ENCODE measurements at places on chromosomes 3 and 15. TPM values are rescaled to one million over a fixed set of nuclear protein-coding genes. Genes with fewer than 3 reads are reported as not detected.

The IGF2BP2 gene
- 56.2 TPM for total RNA-seq

The CPNE9 gene
- not detected for total RNA-seq

The TF gene
- total RNA-seq = under 0.01 TPM

The ARHGEF3 gene
- total RNA-seq = 18.7 TPM

The CD80 gene
- total RNA-seq = 2.2 TPM

The ADPRH gene
- 20.1 TPM for total RNA-seq

The SLC22A13 gene
- total RNA-seq = 0.40 TPM

The GATM gene
- total RNA-seq = 36.4 TPM

The PDIA3 gene
- total RNA-seq = 204 TPM

The VGLL4 gene
- total RNA-seq = 71.9 TPM

The HTR3C gene
- total RNA-seq = not detected

DNA sequence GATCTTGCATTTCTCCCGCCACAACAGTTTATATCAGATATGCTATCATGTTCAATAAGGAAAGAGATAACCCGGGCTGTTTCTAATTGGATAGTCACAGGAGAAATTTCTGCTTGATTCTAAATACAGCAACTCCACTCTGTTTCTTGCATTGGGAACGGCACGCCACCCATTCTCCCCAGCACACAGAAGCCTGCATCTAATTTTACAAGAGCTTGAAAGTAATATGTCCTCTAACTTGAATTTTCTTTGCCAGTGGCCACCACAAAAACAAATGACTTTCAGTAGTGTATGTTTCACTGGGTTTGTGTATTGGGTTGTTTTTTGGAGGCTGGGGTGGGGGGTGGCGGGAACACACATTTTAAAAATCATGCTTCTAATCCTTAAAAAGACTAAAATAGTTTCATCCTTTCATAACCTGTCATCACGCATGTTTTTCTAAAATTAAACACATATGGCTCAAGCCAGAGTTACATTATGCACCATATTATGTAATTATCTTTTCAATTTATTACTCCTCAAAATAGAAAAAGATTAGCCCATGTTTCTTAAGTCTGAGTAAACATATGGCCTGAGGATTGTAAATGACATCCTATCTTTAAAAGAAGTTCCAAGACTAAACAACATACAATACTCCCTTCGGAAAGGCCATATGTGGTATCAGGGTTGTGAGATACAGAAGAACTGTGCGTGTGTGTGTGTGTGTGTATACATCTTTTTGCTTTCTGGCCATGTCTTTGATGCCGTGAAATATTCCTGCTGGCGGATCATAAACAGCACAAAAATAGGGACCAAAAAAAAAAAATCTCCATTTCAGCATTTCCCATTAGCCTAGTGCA lies 176.3 kb downstream of the FOXP1 start:
- no peak for DNase-seq

- DNase-seq = no peak
Observed at GRCh38 chr3:116051040-116051439, 394.2 kb downstream of the LSAMP start.

GRCh38 chr15:69940441-69941300 lies 157.0 kb downstream of the TLE3 start:
- no peak for DNase-seq

GRCh38 chr3:151085227-151085888 lies at the start of gene MED12L:
Gene MED12L (plus strand): TSS chr3:151085664. CDS start chr3:151086927, 1,263 bp downstream.
- peak; percentile 52 for DNase-seq

GRCh38 chr15:71753346-71753745 lies 57.0 kb upstream of the NR2E3 start:
- DNase-seq = peak; percentile 32

DNA sequence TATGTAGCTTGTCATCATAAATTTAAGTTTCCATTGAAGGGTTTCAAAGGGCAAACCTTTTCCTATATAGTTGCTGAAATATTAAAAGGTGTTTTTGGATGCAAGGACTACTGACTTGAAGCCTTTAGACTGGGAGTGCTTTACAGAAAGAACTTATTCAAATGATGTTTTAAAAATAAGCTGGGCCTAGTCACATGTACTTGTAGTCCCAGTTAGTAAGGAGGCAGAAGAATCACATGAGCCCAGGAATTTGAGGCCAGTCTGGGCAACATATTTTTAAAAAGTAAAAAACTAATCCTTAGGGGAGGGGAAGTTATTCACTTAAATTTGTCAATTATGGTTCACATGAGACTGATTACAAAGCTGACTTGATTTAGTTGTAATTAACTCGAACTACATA lies 65.0 kb downstream of the SMARCC1 start:
- peak; percentile 27 for DNase-seq

GRCh38 chr3:185537369-185537970 lies 14.9 kb downstream of the LIPH start:
- peak; percentile 14 for DNase-seq

GRCh38 chr15:56371495-56372147 lies 6.4 kb downstream of the TEX9 start:
- no peak for DNase-seq

GRCh38 chr3:139561255-139561817 lies 21.8 kb upstream of the RBP1 start:
- no peak for DNase-seq

GRCh38 chr3:118406562-118406961 lies 628.1 kb downstream of the IGSF11 start:
- no peak for DNase-seq

DNA sequence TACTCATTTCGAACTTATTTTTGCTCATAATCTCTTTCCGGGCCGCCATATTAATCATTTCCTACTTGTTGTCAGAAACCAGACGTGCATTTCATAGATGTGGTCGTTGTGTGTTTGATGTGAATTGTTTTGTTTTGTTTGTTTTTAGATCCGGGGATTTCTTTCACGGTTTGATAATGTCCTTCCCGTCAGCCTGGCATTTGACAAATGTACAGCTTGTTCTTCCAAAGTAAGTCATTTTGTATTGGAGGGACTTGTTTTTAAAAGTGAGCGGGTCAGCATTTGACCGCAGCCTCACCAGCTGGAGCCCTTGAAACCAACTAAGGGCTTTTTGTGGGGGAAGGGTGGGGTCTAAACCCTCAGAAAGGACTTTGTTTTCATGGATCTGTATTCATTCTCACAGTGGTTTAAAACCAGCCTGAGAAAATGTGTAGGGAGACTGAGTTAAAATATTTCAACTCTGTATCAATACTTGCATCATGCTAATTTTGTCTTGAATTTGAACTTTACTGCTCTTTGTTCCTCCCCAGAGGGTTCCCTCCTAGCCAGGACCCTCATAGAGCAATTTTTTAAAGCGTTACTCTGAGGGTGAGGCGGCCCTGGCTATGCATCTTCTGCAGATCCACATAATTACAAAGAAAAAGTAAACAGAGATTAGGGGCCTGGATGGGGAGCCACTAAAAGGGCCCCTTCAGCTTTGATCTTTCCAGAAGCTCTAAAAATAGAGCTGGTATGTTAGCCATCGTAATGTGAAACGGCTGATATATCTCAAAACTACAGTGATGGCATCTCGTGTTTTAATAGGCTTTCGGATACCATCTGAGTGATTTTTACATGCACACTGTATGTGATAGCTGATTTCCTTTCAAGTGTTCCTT lies 107.9 kb downstream of the ATG7 start:
- peak; percentile 23 for DNase-seq

DNA sequence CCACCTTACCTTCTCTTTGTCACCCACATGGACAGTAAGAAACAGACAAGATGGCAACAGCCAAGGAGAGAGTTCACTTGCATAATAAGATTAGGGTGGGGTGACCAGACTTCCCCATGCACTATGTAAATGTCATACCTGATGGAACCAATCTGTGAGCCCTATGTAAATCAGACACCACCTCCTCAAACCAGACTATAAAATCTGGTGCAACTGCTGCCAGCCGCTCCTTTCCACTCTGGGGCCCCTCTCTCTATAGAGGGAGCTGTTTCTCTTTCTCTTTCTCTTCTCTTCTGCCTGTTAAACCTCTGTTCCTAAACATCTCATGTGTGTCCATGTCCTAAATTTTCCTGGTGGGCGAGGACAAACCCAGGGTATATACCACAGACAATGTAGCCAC lies 405.5 kb upstream of the CNTN4 start:
- DNase-seq = no peak

- no peak for DNase-seq
Observed at GRCh38 chr3:16239086-16239770, 25.5 kb downstream of the DPH3 start.

GRCh38 chr15:66389859-66390381 lies 3.2 kb downstream of the MAP2K1 start:
- no peak for DNase-seq

GRCh38 chr15:27853624-27854455 lies 245.3 kb downstream of the OCA2 start:
- DNase-seq = no peak

GRCh38 chr3:117622171-117622841 lies 912.7 kb downstream of the TUSC7 start:
- DNase-seq = peak; percentile 39

DNA sequence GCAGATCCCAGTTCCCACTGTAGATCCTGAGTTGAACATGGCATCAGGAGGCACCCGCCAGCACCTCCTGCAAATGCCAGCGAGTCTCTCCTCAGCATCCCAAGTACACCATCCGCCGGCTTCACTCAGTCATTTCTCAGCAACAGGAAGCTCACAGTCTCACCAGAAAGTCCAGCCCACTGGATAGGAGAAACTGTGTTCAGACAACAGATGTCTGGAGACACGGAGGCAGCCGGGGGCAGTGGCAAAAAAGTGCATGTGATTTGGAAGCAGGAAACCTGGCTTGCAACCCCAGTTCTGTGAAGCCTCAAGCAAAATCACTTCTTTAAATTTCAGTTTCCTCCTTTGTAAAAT lies 68.7 kb downstream of the SRGAP3 start:
- DNase-seq = no peak

DNA sequence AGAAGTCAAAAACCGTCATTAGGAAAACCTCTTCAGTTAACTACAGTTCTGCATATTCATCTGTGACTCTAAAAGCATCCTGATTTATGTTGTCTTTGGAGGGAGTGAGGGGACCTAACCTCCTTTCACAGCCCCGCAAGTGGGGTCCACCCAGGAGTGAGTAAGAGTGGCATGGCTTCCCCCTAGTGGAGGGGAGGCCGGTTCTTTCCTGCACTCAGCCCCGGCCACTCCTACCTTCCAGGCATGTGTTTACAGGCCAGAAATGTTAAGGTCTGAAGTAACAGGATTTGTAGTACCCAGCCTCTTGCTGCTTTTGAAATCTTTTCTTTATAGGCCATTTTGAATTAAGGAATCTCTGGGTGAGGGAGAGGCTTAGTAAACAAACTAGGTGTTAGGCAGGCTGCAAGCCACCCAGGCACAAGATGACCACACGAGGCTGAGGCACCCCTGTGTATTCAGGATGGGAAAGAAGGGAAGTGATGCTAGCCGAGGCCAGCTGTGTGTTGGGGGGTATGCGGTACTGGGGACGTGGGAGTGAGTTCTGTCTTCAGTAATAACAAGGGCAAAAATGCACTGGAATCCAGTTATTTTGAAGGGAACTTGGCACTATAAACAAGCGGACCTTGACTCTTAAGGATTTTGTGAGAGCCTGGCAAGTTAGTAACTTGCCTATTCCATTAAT lies 50.5 kb downstream of the CTDSPL start:
- DNase-seq = no peak

DNA sequence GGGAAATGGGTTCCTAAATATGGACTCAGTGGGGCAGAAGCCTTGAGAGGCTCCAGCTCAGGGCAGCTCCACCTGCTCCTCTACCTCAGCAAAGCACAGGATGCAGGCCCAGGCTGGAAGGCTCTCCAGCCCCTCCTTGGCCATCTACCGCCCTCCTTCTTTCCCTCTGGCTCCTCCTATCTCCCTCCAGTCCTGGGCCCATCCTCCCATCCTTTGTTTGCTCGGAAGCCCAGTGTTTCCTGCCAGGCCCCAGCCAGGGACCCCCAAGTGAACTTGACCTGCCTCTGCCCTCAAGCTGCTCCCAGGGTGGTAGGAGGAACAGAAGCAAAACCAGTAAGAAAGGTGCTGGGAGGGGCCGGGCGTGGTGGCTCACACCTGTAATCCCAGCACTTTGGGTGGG lies 20.1 kb downstream of the MAPKAPK3 start:
- DNase-seq = no peak

- peak; percentile 51 for DNase-seq
Observed at GRCh38 chr3:108090049-108090700, 656 bp downstream of the CD47 start.
